ENCODE measurements at places on chromosomes 5 and 9. TPM values are rescaled to one million over a fixed set of nuclear protein-coding genes. Genes with fewer than 3 reads are reported as not detected.

- DNase-seq: no peak
These were observed 626.5 kb upstream of the ZNF608 start for GRCh38 chr5:125372694-125373631.

The PCDHGB7 gene
- 1.4 TPM for total RNA-seq

The TAS2R1 gene
- total RNA-seq: not detected

The PCDHB14 gene
- total RNA-seq: 0.11 TPM

The ORM2 gene
- total RNA-seq: not detected

The PRR16 gene
- total RNA-seq: 0.29 TPM

DNA sequence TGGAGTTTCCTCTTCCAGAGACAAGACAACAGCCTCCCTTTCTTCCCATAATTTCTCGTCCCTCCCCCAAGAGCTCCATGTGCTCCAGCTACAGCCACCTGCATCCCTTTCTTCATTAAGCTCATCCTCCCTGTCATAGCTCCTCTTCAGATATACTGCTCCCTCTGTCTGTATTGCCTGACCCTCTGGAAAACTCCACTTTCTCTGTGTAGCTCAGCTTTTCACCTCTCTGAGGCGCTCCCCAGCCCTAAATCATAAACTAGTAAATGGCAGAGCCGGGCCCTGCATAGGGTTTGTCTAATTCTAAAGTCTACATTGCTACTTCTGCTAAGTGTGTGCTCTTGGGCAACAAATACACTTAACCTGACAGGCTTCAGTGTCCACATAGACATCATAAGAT, 8.8 kb upstream of the PLIN2 start:
- DNase-seq: no peak

DNA sequence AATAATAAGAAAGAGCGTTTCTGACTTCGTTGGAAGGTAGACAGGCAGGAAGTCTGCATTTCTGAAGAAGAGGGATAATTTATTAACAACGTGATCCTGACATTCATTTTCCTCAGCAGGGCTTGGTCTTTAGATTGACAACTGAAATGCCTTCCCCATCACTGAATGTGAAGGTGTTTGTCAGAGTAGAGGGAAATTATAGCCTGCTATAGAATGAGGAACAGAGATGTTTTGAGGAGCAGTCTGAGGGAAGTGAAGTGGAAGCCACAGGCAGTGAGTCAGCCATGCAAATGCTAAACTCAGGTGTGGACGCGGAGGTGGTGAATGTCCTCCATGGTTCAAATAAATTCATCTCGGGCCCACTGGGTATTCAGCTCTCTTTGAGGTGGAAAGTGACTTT, 30.5 kb downstream of the C7 start:
- no peak for DNase-seq

DNA sequence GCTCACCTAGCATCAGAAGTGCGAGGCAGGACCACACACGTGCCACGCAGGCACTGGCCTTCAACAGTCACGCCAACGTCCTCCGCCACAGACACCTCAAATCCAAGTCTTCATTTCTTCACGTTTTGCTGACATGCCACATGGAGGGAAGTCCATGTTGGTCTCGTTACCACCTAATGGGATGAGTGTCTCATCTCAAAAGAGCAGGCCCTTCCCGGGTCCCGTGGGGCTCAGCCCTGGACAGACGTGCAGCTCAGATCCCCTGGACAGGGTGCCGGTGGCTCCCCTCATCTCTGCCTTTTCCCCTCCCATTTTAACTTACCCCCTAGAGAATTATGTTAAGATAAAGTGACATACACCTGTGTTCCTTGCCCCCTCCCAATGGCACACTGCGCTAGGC, 76.8 kb downstream of the MRPL36 start:
- no peak for DNase-seq

DNA sequence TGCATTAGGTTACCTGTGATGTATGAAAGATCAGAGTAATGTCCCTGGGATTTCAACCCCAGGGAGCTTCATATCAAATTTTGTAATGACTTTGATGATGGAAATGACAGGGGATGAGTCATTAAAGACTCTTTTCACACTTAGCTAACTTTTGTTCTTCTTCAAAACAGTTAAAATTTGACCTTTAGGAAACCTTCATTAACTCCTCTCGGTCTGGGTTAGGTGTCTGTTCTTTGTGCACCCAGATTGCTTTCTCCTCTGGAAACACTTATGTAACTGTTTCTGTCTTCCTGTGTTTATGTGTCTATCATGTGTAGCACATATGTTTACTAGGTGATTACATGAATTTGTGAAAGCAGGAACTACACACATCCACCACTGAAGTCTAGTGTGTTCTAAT, 1.6 kb downstream of the SRFBP1 start:
- DNase-seq: no peak

DNA sequence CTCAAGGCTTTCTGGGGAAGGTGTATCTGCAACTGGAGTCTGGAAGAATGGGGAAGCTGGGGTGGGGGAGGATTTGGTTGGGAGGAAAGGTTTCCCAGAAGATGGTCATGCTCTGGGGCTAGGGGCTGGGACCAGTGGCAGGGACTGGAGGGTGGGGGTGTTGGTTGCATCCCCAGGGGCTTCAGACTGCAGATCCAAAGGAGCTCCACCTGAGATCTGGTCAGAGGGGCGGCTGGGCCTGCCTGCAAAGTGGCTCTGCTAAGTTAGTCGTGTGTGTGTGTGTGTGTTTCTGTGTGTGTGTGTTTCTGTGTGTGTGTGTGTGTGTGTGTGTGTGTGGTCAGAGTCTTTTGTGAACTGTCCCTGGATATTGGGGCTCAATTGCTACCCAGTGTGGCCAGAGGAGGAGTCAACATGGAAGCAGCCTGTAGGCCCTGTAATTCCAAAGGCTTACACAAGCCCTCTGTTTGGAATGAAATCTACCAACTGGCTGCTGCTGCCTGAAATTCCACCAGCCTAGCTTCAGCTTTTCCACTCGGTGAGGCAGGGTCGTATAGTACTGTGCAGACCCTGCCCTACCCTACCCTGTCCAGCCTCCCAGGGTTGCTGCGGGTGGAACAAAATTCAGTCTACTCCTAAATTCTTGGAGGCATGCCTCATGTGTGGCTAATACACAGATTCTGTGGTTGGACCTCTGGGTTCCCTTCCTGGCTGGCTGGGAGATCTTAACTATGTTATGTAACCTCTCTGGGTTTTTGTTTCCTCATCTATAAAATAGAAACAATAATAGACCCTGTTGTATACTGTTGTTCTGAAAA, 12.5 kb upstream of the SYNPO start:
- DNase-seq: no peak

DNA sequence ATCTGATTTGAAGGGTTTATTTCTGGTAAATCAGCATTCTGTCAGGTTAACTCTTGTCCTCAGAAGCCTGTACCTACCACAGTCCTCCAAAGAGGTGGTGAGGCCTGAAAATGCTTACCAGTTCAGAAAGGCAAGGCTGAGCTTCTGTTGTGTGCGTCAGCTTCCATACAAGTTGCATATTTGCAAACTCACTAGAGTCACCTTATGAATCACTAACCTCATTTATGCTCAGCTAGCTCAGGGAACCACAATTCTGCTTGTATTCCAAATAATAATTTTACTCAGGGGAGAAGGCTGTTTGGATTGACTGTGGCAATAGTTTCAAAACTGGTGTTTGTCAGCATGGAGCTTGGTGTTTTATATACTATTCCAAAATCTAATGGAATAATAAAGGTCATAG, 355.1 kb upstream of the RFX3 start:
- DNase-seq: no peak

DNA sequence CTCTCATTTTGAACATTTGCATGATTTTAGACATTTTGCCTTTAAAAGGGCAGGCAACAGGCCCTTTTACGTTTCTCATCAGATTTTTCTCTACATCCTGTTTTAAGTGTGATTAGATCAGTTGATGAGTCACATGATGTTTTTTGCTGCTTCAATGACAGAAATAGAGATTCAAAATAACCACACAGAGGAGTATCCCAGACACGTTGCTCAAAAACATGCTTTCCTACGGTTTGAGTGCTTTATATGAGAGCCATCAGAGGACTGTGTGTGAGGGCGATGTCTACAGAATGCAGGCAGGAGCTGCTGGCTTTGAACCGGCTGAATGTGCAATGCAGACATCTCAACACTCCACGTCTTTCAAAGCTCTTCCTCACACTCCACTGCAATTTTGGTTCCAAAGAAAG, 42.1 kb downstream of the OTULIN start:
- DNase-seq: no peak

GRCh38 chr9:115385383-115386122, 267.6 kb upstream of the TNC start:
- no peak for DNase-seq

The ROR2 gene
- 0.12 TPM for total RNA-seq

DNA sequence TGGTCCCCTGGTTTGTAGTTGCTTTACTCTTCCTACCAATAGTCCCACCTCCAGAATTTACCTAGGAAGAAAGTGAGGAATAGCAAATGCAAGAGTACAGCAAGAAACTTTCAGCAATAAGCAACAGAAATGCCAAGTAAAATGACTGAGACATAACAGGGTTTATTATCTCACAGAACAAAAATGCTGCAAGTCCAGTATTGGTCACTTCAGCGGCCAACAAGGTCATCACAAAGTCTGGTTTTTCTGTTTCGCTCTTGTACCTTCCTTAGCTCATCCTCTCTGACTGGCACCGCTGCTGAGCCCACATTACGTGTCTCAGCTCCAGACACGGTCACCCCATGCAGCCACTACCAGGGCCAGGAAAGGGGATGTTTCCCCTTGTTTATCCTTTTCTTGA, 82.7 kb downstream of the RFK start:
- no peak for DNase-seq

DNA sequence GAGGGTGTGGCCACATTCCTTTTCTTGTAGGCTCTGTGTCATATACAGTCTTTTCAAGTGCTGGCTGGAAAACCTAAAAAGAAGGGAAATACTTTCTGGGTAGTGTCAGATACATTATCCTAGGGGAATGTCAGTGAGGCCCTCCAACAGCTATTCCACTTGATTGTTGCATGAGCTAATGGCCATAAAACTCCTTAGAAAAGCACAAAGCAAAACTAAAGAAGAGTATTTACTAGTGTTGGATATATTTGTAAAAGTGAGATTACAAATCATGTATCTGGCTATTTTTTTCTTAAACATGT, 829 bp downstream of the ANXA1 start:
- no peak for DNase-seq

DNA sequence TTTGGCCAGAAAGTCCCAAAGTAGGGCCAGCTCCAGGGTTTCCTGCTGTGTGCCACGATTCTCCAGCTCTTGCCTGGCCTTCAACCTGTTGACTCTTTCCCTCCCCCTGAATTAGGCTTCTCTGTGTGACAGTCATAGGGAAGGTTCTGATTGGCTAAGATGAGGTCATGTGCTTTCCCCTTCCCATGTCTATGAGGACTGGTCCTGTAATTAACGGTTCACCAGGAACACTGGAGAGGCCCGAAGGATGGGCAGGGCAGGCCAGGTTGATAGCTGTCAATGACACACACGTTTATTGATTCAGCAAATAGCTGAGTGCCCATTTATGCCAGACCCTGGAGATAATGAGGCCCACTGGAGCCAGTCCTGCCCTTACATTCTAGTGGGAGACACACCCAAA, 9.0 kb upstream of the PRR7 start:
- no peak for DNase-seq

The CREBRF gene
- total RNA-seq: 31.4 TPM

The SPATA31A3 gene
- total RNA-seq: not detected

The IFNA2 gene
- not detected for total RNA-seq

DNA sequence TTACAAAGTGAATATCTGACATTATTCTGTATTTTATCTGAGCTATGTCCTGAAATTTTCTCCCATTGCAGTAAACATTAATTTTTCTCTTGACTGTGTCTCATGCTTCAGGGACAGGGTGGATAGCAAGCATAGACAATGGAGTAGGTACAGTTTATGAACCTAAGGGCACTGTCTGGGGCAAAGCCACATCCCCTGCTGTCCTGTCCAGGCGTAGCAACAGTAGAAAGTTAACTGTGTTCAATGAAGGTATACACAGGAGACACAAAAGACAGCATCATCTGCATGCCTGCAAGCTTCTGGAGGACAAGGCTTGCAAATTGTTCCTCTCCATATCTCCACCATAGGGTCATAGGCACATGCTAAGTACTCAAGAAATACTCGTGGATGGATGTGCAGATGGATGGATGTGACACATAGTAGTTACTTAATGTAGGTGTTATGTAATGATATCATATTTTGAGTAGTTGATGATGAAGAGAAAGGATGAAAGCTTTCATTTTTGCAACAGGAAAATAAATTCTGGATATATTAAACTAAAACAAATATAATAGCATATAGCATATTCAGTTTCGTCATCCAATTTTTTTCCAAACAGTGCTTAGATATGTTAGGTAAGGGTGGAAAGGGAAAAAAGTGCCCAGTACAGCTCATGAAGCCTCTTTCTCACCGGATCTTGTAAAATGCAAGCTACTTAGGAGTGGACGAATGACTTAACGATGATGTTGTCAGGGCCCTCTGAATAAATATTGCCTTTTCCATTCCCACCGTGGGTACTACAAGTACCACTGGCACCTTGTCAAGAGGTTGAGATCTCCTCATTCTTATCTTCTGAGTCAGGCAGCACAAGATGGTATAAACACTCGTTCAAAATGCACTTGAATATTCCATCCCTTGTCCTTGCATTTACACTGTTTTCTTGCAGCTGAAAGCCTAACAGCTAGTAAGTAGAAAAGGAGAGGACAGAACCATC, 19.9 kb upstream of the ZSWIM6 start:
- DNase-seq: no peak

- DNase-seq: no peak
These were observed 122.8 kb downstream of the PPP2R2B start for GRCh38 chr5:146755793-146756192.

The C9 gene
- total RNA-seq: not detected

- DNase-seq: no peak
These were observed 311.3 kb downstream of the GADD45G start for GRCh38 chr9:89916001-89916597.

GRCh38 chr5:96863114-96863513, 13.2 kb upstream of the ERAP2 start:
- DNase-seq: no peak

DNA sequence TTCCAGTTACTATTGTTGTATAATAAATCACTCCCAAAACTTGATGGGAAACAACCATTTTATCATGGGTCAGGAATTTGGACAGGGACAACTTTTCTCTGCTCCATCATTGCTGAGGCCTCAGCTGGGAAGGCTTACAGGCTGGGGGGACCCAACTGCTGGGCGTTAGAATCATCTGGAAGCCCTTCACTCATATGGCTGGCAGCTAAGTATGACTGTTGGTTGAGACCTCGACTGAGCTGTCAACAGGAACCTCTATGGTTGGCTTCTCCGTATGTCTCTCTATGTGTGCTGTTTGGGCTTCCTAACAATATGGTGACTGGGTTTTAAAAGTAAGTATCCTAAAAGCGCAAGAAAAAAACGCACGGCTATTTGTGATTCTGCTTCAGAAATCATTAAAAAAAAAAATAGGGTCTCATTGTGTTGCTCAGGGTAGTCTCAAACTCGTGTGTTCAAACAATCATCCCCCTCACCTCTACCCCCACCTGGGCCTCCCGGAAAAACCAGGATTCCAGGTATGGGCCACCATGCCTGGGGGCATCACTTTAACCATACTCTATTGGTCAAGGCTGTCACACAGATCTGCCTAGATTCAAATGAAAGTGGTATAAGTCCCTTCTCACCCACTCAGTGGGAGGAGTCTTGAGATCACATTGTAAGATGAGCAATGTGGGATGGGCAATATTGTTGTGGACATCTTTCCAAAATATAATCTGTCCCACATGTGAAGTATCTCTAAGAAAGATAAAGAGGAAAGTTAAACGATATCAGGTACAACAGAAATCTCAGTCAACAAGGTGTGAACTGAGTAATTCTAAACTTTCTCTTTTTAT, 15.2 kb downstream of the FNBP1 start:
- no peak for DNase-seq
